IMR-90 (cell line): ENCODE measurements at places on chromosomes 16 and 17. TPM values are rescaled to one million over a fixed set of nuclear protein-coding genes. Genes with fewer than 3 reads are reported as not detected.

LRRC46 gene
- 0.77 and 0.80 TPM in 2 replicates for polyA plus RNA-seq

- H3K4me1 ChIP-seq: no peaks in the 10 kb centered on the region
- peaks cover 6% of the 10 kb centered on the region for H3K36me3 ChIP-seq
- no peak for DNase-seq
- H3K4me3 ChIP-seq: no peak overlapping the region
- H3K27me3 ChIP-seq: 0 out of 2 replicates have a peak, but pooled peaks cover 2% of the 10 kb centered on the region
These were observed 10.4 kb downstream of the ERAL1 start for GRCh38 chr17:28864991-28865849.

- DNase-seq: no peak
- H3K36me3 ChIP-seq: peaks cover 40% of the 10 kb centered on the region
- no peaks in the 10 kb centered on the region for H3K27me3 ChIP-seq
- no peak overlapping the region for H3K27ac ChIP-seq
- H3K4me1 ChIP-seq: no peaks in the 10 kb centered on the region
These were observed 5.3 kb downstream of the IFI35 start for GRCh38 chr17:43011728-43012472.

GRCh38 chr17:68711858-68712257, 110.7 kb upstream of the FAM20A start:
- H3K27me3 ChIP-seq: no peaks in the 10 kb centered on the region
- peak; percentile 3 for DNase-seq
- H3K4me3 ChIP-seq: no peak overlapping the region
- no peak overlapping the region for H3K27ac ChIP-seq
- H3K36me3 ChIP-seq: no peaks in the 10 kb centered on the region

- H3K27me3 ChIP-seq: 0 out of 2 replicates have a peak, but pooled peaks cover 2% of the 10 kb centered on the region
- H3K36me3 ChIP-seq: no peaks in the 10 kb centered on the region
- H3K27ac ChIP-seq: no peak overlapping the region
- 0 out of 2 replicates have a peak, but pooled peaks cover 1% of the 10 kb centered on the region for H3K4me1 ChIP-seq
These were observed 303.9 kb downstream of the C16orf95 start for GRCh38 chr16:87012954-87013938.

- no peak overlapping the region for H3K27ac ChIP-seq
- no peak overlapping the region for H3K4me3 ChIP-seq
- no peaks in the 10 kb centered on the region for H3K27me3 ChIP-seq
- no peak for DNase-seq
- H3K36me3 ChIP-seq: no peaks in the 10 kb centered on the region
- H3K4me1 ChIP-seq: no peaks in the 10 kb centered on the region
These were observed 80.6 kb upstream of the RCVRN start for GRCh38 chr17:9985646-9986045.

RAB37 gene
- 0.19 TPM in 1 of 2 replicates, not detected in the other for polyA plus RNA-seq

GRCh38 chr16:68772871-68773270, 35.8 kb downstream of the CDH1 start:
- DNase-seq: no peak
- peaks cover 12% of the 10 kb centered on the region for H3K27me3 ChIP-seq
- H3K27ac ChIP-seq: no peak overlapping the region

STH gene
- not detected in 2 replicates for polyA plus RNA-seq

ACSM5 gene
- not detected in 2 replicates for polyA plus RNA-seq

GRCh38 chr16:23408242-23408822, 44.7 kb downstream of the COG7 start:
- DNase-seq: no peak
- H3K27ac ChIP-seq: no peak overlapping the region; the same call in 1 of the 2 replicates
- H3K36me3 ChIP-seq: peaks cover 56% of the 10 kb centered on the region
- no peaks in the 10 kb centered on the region for H3K27me3 ChIP-seq
- H3K4me1 ChIP-seq: peaks cover 16% of the 10 kb centered on the region
- H3K4me3 ChIP-seq: no peak overlapping the region

SLC13A2 gene
- polyA plus RNA-seq: not detected in 2 replicates
